ENCODE measurements at places on chromosomes 12 and 14.

DNA sequence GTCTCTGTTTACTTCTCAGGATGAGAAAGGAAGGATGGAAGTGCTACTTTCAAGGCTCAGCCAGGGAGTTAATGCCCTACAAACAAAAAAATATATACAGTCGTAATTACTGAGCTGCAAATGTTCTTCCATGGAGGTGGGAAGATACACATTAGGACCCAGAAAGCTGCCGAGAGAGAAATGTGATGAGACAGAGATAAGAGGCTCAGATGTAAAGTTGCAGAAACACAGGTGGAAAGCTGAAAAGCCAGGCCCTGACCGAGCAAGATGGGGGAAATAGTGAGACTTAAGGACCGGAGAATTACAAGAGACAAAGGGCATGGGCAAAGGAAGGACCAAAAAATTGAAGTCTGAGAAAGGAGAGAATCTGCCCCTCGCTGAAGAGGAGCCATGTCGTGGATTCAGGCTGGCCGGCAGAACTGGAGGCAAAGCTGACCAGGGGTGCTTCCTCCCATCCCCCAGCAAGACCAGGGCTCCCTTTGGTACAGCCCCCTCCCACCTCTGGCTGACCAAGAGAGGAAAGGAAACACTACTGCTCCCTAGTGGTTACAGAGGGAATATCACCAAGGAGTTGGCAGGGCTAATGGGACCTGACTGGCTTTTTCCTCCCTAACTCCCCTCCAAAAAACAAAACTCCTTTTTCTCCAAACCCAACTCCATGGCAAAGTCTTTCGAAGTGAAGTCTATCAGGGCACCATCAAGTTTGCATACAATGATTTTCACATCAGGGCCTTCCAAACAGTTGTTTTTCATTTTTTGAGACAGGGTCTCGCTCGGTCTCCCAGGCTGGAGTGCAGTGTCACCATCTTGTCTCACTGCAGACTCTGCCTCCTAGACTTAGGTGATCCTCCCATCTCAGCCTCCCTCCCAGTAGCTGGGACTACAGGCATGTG lies 12.1 kb downstream of the ZFHX2 start:
- DNase-seq, result peak; percentile 71

GRCh38 chr12:57239587-57240065 lies 10.1 kb downstream of the SHMT2 start:
- no peak for DNase-seq

- DNase-seq, result no peak
Observed at GRCh38 chr14:99818503-99819036, 25.4 kb downstream of the EML1 start.

DNA sequence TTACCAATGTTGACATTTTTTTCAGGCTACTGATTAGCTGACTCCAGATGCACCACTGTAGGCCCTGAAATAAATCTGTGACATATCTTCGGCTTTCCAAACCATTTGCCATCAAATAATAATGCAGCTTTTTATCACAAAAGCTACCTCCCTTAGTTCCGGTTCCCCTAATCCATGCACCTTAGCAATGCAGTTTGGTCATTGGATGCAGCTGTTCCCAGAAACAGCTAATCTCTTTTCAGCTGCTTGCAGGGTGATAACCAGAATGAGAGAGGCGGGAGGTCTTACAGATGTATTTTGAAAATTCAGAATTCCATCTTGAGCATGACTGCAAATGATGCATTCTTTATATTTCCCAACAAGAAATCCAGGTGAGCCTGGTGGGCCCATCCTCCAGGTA lies 646.2 kb downstream of the SOX5 start:
- DNase-seq, result no peak

- DNase-seq, result peak; percentile 93
Observed at GRCh38 chr14:101223127-101223526, 319.6 kb upstream of the RTL1 start.

All from HAP-1 (cell line).